ENCODE measurements at places on chromosomes 2 and 18. TPM values are rescaled to one million over a fixed set of nuclear protein-coding genes. Genes with fewer than 3 reads are reported as not detected.

The SERPINB10 gene
- total RNA-seq, result 0.13 TPM

The FTCDNL1 gene
- 0.53 TPM for total RNA-seq

The RAPGEF4 gene
- 2.2 TPM for total RNA-seq

The EPAS1 gene
- 99.0 TPM for total RNA-seq

The CGREF1 gene
- 7.0 TPM for total RNA-seq

The CCDC142 gene
- 15.9 TPM for total RNA-seq

The TMEM247 gene
- not detected for total RNA-seq

The PLEKHM3 gene
- total RNA-seq, result 16.7 TPM

The GRP gene
- not detected for total RNA-seq

The PMAIP1 gene
- total RNA-seq, result 1.9 TPM

The PER2 gene
- 5.0 TPM for total RNA-seq

The WDCP gene
- total RNA-seq, result 7.3 TPM

The ZNF892 gene
- 3.0 TPM for total RNA-seq

The C2orf78 gene
- not detected for total RNA-seq

The CHRND gene
- not detected for total RNA-seq

The KANSL1L gene
- 21.4 TPM for total RNA-seq

The SERPINB4 gene
- not detected for total RNA-seq
